ENCODE measurements at places on chromosomes 5 and 9. TPM values are rescaled to one million over a fixed set of nuclear protein-coding genes. Genes with fewer than 3 reads are reported as not detected.

OR2S2 gene
- total RNA-seq, result not detected

- no peak overlapping the region for H3K27ac ChIP-seq
- no peaks in the 10 kb centered on the region for H3K36me3 ChIP-seq
- no peaks in the 10 kb centered on the region for H3K4me1 ChIP-seq
- H3K27me3 ChIP-seq, result peaks cover 3% of the 10 kb centered on the region
- no peak for DNase-seq
These were observed 67.7 kb downstream of the MEGF10 start for GRCh38 chr5:127358284-127358683.

CCDC152 gene
- 6.9 TPM for total RNA-seq

- H3K36me3 ChIP-seq, result no peaks in the 10 kb centered on the region
- peaks cover 7% of the 10 kb centered on the region for H3K27me3 ChIP-seq
- peak overlapping the region; percentile 8 for H3K4me3 ChIP-seq
- DNase-seq, result no peak
These were observed 63.5 kb downstream of the ENC1 start for GRCh38 chr5:74576941-74577456.

IL5 gene
- not detected for total RNA-seq

DNA sequence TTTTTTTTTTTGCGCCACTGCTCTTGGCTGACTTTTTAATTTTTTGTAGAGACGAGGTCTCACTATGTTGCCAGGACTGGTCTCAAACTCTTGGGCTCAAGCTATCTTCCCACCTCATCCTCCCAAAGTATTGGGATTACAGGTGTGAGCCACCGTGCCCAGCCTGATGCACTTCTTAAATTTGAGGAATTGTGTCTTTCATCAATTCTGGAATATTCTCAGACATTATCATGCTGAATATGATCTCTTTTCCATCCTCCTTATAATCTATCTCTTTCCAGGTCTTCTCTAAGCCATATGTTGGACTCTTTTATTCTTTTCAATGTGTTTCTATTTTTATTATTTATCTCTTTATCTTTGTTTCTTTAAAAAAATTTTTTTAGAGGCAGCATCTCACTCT lies 196.2 kb upstream of the IER5L start:
- no peak overlapping the region for H3K4me3 ChIP-seq
- H3K4me1 ChIP-seq, result no peaks in the 10 kb centered on the region
- H3K27me3 ChIP-seq, result peaks cover 5% of the 10 kb centered on the region
- no peak overlapping the region for H3K27ac ChIP-seq
- DNase-seq, result no peak

DNA sequence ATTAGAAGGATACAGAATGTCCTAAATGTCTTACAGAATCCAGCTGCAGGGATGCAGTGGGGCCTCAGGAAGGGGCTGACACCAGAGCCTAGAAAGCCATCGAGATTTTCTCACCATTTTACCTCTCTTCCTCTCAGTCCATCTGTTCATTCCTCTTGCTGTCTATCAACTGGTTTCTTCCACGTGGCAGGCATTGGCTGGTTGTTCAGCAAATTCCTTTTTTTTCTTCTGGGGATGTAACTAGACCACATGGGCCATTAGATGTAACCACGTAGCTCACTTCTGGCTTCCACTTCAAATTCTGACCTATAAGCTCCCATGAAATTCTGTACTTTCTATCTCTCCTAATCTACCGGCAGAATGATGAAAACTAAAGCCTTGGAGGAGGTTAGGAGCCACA lies 93.6 kb upstream of the MTAP start:
- peaks cover 16% of the 10 kb centered on the region for H3K27me3 ChIP-seq
- H3K4me3 ChIP-seq, result no peak overlapping the region
- H3K36me3 ChIP-seq, result no peaks in the 10 kb centered on the region
- no peak overlapping the region for H3K27ac ChIP-seq
- H3K4me1 ChIP-seq, result no peaks in the 10 kb centered on the region

- H3K36me3 ChIP-seq, result no peaks in the 10 kb centered on the region
- no peak overlapping the region for H3K27ac ChIP-seq
- H3K4me3 ChIP-seq, result no peak overlapping the region
- no peak for DNase-seq
- peaks cover 7% of the 10 kb centered on the region for H3K27me3 ChIP-seq
These were observed 49.1 kb downstream of the GNA14 start for GRCh38 chr9:77598991-77599390.

DNA sequence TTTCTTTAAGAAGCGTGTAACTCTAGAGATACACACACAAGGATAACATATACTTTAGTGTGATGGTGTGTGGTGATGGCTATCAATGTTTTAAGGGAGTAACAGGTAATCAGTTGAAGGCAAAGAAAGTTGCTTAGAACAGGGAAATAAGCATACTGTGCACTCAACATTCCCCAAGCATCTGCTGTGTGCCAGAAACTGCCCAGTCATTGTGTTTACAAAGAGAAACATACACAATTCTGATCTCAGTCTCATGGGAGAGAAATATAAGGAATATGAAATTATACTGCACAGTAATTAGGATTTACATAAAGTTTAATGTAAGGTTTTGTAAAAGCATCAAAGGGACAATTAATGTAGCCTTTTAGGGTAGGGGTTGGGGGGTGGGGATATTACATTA lies 224.1 kb upstream of the TYRP1 start:
- H3K4me1 ChIP-seq, result no peaks in the 10 kb centered on the region
- no peak overlapping the region for H3K27ac ChIP-seq
- H3K27me3 ChIP-seq, result no peaks in the 10 kb centered on the region
- DNase-seq, result no peak
- H3K4me3 ChIP-seq, result no peak overlapping the region
- no peaks in the 10 kb centered on the region for H3K36me3 ChIP-seq

DNA sequence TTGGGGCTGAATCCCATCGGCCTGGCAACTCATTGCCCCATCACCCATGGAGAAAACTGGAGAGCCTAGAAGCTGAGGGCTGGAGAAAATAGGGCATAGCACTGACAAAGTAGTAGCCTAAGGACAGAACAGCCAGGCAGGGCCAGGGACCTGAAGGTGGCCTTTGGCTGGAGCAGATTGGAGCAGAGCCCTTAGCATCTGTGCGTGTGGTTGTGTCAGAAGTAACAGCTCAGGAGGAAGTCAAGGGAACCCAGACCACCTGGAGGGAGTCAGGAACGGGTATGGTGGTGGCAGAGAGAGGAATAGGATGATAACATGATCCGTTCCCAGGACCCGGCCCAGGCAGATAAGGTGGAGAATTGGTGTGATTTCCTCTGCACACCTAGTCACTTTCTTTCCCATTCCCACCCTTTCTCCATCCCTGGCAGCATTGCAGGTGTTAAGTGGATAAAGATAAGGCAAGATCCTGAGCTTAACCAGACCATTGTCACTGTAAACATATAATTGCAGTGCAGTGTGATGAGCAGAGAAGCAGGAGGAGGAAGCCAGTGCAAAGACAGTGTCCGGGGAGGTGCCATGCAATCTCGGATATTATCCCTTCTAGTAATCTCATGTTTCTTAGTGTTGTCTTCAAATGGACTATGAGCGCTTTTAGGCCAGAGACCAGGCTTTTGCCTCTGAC lies 67.0 kb downstream of the NDFIP1 start:
- peaks cover 10% of the 10 kb centered on the region for H3K27me3 ChIP-seq
- H3K27ac ChIP-seq, result no peak overlapping the region
- no peak for DNase-seq
- no peaks in the 10 kb centered on the region for H3K4me1 ChIP-seq
- H3K36me3 ChIP-seq, result no peaks in the 10 kb centered on the region

SLC25A25 gene
- 9.4 TPM for total RNA-seq

DNA sequence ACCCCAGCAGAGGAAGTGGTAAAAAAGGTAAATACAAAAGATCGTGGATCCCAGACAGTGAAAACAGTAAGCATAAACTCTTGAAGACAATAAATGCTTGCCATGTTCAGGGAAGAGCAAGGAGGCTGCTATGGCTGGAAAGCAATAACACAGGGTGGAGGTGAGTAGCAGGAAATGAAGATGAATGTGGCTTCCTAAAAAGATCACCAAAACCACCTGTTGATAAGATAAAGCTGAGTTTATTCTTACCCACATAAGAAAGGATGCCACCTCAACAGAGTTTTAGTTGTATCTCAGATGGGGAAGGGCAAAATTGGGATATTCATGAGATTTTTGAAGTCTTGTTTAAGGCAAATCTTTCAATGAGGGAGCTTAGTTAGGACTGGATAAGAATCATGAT lies 273.3 kb downstream of the MSX2 start:
- H3K4me1 ChIP-seq, result no peaks in the 10 kb centered on the region
- DNase-seq, result no peak
- H3K36me3 ChIP-seq, result no peaks in the 10 kb centered on the region
- H3K27me3 ChIP-seq, result no peaks in the 10 kb centered on the region
- no peak overlapping the region for H3K4me3 ChIP-seq
- no peak overlapping the region for H3K27ac ChIP-seq

CAMK4 gene
- 5.1 TPM for total RNA-seq

TLR4 gene
- 2.2 TPM for total RNA-seq

DNA sequence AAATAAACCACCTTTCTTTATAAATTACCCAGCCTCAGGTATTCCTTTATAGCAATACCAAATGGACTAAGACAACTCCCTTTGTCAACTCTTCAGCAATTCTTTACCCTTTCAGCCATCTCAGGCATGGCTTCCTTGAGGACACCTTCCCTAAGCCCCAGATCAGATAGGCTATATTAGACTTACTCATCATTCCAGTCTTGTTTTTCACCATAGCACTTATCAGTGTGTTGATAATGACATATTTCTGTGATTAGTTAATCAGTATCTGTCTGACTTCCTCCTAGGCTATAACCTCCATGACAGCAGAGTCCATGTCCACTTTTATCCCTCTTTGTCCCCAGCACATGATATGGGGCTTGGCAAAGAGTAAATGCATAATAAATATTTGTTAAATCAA lies 238.1 kb downstream of the ACTL7B start:
- H3K27me3 ChIP-seq, result no peaks in the 10 kb centered on the region
- no peaks in the 10 kb centered on the region for H3K4me1 ChIP-seq
- DNase-seq, result no peak

DNA sequence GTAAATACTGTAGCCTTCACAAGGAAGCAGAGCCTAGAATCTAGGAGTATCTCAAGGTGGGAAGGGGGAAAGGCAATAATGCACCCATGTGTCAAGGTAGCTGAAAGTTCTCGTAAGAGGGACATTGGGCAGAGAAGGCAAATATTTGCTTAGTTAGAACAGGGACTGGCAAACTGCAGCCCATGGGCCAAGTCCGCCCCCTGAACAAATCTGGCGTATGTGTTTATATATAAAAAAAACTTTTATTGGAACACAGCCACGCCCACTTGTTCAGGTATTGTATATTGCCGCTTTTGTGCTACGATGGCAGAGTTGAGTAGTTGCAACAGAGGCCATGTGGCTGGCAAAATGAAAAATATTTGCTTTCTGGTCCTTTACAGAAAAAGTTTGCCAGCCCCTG lies 16.1 kb downstream of the KCNN2 start:
- no peaks in the 10 kb centered on the region for H3K4me1 ChIP-seq
- no peak overlapping the region for H3K27ac ChIP-seq
- H3K27me3 ChIP-seq, result no peaks in the 10 kb centered on the region
- no peak for DNase-seq
- H3K4me3 ChIP-seq, result no peak overlapping the region

LCP2 gene
- total RNA-seq, result 8.5 TPM

GRCh38 chr5:138702166-138703077 lies 50.8 kb upstream of the CTNNA1 start:
- no peak overlapping the region for H3K27ac ChIP-seq
- peaks cover 22% of the 10 kb centered on the region for H3K27me3 ChIP-seq
- H3K4me1 ChIP-seq, result no peaks in the 10 kb centered on the region
- no peaks in the 10 kb centered on the region for H3K36me3 ChIP-seq
- no peak for DNase-seq

STPG3 gene
- total RNA-seq, result 0.37 TPM

ROPN1L gene
- total RNA-seq, result not detected

CNTNAP3 gene
- 0.71 TPM for total RNA-seq

DNA sequence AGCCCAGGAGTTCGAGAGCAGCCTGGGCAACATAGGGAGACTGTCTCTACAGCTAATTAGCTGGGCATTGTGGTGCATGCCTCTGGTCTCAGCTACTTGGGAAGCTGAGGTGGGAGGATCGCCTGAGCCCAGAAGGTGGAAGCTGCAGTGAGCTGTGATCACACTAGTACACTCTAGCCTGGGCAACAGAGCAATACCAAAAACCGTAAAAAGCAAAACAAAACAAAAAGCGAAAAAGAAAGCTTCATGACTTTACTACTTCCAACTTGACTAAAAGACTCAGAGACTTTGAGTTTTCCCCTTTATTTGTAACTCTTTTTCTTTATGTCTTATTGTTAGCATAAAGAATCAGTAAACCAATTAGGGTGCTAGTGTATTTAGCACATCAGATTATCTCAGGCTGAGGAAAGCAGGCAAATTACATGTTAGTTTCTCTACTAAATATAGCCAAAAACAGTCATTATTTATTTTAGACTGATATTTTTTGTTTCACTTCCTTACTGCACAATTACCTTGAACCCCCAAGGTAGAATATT lies 5.4 kb downstream of the RAD17 start:
- H3K4me3 ChIP-seq, result peak overlapping the region; percentile 70
- H3K36me3 ChIP-seq, result peaks cover 28% of the 10 kb centered on the region
- DNase-seq, result no peak
- peaks cover 46% of the 10 kb centered on the region for H3K4me1 ChIP-seq
- no peaks in the 10 kb centered on the region for H3K27me3 ChIP-seq

- no peak overlapping the region for H3K4me3 ChIP-seq
- H3K27ac ChIP-seq, result no peak overlapping the region
- no peaks in the 10 kb centered on the region for H3K27me3 ChIP-seq
- no peak for DNase-seq
- H3K4me1 ChIP-seq, result no peaks in the 10 kb centered on the region
- H3K36me3 ChIP-seq, result no peaks in the 10 kb centered on the region
These were observed 206.0 kb upstream of the TLX3 start for GRCh38 chr5:171102877-171103610.

FCHO2 gene
- total RNA-seq, result 3.2 TPM

GRCh38 chr5:138872841-138873465 lies 2.2 kb downstream of the LRRTM2 start:
- H3K27me3 ChIP-seq, result peaks cover 1% of the 10 kb centered on the region
- H3K27ac ChIP-seq, result no peak overlapping the region
- no peak overlapping the region for H3K4me3 ChIP-seq
- H3K4me1 ChIP-seq, result no peaks in the 10 kb centered on the region
- DNase-seq, result no peak

GPSM1 gene
- total RNA-seq, result 1.9 TPM

- peaks cover 3% of the 10 kb centered on the region for H3K4me1 ChIP-seq
- no peak for DNase-seq
- no peaks in the 10 kb centered on the region for H3K27me3 ChIP-seq
These were observed 14.5 kb downstream of the PHF19 start for GRCh38 chr9:120862452-120862851.

GAS1 gene
- total RNA-seq, result not detected

GRCh38 chr5:62486672-62487071 lies 74.1 kb downstream of the IPO11 start:
- no peak overlapping the region for H3K4me3 ChIP-seq
- H3K36me3 ChIP-seq, result peaks cover 55% of the 10 kb centered on the region
- H3K27me3 ChIP-seq, result no peaks in the 10 kb centered on the region
- H3K4me1 ChIP-seq, result peaks cover 4% of the 10 kb centered on the region
- DNase-seq, result no peak

GRCh38 chr5:112787261-112787660 lies 49.6 kb downstream of the APC start:
- no peaks in the 10 kb centered on the region for H3K4me1 ChIP-seq
- peaks cover 31% of the 10 kb centered on the region for H3K36me3 ChIP-seq
- DNase-seq, result no peak
- no peak overlapping the region for H3K27ac ChIP-seq
- H3K4me3 ChIP-seq, result no peak overlapping the region

GMCL2 gene
- not detected for total RNA-seq

FXN gene
- total RNA-seq, result 12.7 TPM

MEIKIN gene
- not detected for total RNA-seq

Measured in activated B cell treated with CpG ODN at 0.5 μM for 24 hours (primary cell).